ENCODE measurements at places on chromosomes 6 and 20.
A peak's percentile ranks its signal among the peaks of the same experiment; 100 is the strongest.

DNA sequence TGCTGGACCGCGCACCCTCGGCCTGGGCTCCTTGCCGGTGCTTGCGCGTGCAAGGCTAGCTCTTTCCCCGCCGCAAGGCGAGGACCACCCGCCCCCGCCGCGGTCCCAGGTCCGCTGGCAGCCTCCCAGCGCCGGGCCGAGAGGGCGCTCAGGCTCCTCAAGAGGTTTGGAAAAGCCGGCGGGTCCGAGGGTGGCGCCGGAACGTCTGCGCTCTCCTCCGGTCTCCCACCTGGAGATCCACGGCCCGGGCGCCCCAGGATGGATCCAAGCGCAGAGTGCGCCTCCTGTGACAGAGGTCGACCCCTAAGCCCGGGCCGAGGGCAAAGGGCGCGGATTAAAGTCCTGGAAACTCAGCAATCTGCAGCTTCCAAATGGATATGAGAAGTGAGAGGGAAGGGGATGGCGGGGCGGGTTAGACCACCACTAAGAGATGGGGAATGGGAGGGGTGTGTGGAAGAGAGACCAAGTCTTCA, 575 bp upstream of the MICAL1 start:
- DNase-seq = no peak

DNA sequence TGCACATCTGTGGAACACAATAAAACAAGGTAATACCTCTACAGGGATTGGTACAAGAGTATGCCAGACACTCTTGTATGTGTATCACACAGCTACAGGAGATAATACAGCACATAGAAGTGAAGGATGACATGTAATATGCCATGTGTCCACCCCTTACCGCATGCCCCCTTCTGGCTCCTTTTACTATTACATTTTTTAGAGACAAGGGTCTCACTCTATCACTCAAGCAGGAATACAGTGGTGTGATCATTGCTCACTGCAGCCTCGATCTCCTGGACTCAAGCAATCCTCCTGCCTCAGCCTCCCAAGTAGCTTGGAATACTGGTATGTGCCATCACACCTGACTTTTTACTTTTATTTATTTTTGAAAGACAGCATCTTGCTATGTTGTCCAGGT, 4.2 kb upstream of the NCR3 start:
- DNase-seq = peak; percentile 81

DNA sequence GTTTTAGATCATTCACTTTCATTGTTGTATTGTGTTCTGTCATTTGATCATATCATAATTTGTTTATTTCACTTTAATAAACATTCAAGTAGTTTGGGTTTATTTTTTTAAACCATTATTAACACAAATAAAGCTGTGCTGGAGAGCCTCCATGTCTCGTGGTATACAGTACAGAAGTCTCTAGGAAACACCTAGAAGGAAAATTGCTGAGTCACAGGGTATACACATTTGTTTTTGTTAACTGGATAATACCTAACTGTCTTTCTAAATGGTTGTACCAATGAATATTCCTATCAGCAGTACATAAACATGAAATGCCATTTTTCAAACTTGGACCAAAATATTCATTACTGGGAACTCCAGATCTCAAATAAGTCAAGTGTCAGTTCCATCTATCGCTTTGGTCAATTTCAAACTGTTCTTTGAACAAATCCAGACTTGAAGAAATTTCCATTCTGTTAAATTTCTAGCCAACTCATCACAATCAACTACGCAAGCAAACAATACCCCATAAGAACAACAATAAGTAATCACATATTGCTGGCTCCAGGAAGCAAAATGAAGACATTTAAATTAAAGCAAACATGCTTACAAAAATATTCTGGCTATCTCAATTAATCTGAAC, 138.1 kb downstream of the ATXN1 start:
- DNase-seq = peak; percentile 2

- no peak for DNase-seq
Observed at GRCh38 chr6:145147559-145147958, 587.8 kb downstream of the EPM2A start.

DNA sequence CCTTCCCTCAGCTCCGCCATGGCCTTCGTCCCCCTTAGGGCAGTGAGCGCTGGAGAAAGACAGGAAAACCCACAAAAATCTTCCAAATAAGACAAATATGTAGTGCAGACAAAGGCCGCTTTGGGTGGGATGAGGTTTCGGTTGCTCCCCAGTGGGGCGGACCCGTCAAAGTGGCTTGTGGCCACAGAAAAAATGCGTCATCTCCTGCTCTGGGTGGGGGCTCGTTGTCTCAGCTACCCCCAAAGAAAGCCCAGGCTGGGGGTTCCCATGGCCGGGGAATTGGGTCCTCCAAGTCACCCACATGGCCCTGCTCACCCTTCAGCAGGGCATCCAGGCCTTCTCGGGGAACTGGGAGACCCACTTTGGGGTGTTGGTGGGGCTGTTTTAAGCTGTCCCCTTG, 21.9 kb upstream of the SCUBE3 start:
- no peak for DNase-seq

- DNase-seq = no peak
Observed at GRCh38 chr20:2798095-2798805, 2.2 kb downstream of the CPXM1 start.

All from hematopoietic multipotent progenitor cell (in vitro differentiated cells).